ENCODE measurements at places on chromosomes 2 and 18.

GRCh38 chr2:234963773-234964615 is 12.2 kb downstream of the SH3BP4 start:
- DNase-seq, result no peak

GRCh38 chr2:65931056-65931455 is 498.7 kb upstream of the SPRED2 start:
- no peak for DNase-seq

GRCh38 chr2:54274781-54275242 is 18.8 kb upstream of the TSPYL6 start:
- no peak for DNase-seq

- no peak for DNase-seq
These were observed 230.2 kb downstream of the ZBTB7C start for GRCh38 chr18:48179001-48179400.

DNA sequence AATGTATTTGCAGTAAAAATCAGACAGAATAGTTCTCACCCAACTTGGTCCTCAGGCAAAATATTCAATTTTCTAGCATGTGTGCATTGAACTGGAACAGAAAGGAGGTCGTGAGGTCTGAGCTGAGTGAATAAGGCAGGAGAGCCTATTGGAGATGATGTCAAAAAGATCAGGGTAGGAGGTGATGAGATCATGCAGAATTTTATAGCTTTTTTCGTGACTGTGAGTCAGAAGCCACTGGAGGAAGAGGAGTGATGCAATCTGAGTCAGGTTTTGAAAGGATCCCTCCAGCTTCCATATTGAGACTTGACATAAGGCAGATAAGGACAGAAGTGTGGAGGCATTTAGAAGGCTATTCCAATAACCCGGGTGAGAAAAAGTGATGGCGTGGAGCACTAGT is 299.5 kb upstream of the SOX11 start:
- no peak for DNase-seq

DNA sequence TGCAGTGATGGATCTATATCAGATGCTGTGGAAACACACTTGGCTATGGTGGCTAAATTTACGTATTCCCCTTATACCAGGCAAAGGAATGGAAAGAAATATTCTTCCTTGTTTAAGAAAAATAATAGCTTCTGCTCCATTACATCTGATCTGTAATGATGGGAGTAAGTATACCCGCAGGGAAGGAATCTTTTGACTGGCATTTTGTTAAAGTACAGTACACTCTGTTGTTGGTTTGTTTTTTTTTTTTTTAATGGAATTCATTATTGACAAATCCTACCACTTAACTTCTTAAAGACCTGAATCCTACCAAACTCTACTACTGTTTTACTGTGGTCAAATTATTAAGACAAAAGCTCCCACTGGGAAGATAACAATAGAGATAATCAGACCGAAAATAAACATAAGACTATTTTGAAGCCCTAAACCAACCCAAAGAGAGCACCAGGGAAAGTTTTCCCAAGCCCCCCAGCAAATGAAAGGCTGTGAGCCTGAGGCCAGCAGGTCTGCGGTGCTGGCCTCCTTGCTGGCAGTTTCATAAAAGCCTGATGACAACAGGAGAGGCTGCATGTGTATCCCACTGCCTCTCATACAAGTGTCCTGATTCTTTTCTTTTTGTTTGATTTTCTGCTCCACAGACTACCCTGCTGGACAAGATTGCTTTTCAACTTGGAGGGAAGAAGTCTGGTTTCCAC is 101.0 kb downstream of the SLC25A12 start:
- DNase-seq, result no peak

GRCh38 chr18:77201506-77201905 is 48.1 kb upstream of the GALR1 start:
- no peak for DNase-seq

- DNase-seq, result no peak
These were observed 233.7 kb downstream of the LOXHD1 start for GRCh38 chr18:46423226-46423805.

DNA sequence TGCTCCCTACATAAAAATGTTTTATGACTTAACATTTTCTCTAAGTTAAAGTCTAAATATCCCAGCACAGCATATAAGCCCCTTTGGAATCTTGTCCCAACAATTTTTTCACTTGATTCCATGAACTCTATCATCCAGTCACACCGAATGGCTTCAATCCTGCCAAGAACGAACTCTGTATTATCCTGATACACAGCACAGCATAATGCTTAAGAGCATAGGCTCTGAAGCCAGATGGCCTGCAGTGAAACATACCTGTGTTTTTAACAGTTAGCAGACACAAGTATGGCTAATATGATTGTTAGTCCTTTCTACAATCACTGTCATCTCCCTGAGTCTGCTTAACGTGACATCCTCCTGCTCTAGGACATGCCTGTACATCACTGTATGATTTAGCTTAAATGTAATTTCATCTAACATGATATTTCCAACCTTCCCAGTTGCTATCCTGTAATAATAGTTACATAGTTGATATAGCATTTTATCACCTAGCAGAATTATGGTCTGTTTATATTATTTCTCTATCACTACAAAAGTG is 669.5 kb downstream of the ERBB4 start:
- no peak for DNase-seq

DNA sequence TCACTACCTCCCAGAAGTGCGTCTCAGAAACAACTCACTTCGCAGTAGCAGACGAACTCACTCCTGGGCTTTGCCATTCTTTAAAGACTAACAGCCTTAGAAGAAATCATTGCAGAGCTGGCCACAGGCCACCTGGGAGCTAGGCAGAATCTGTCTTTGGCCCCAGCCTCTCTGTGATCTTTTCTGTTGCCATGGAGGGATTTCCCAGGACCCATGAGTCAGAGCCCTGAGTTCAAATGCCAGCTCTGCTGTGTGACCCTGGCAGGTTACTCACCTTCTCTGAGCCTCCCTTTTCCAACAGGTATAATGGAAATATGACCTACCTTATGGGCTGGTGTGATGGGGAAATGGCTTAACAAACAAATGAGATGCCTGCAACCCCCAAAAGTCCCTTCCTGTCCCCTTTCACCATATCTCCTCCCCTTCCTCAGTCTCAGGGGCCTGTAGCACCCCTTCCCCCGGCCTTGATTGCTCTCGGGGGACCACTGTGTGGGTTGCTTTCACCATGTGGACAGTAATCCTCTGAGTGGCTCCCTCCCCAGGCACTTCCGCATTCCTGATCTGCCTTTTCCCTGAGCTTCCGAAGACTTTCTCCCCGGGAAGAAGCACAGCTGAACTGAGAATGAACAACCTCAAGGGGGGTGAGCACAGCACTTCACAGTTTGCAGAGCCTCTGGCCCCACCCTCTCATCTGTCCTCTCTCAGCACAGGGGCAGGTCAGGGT is 34.0 kb upstream of the SLC66A3 start:
- no peak for DNase-seq
